ENCODE measurements at places on chromosomes 3 and 15.

GRCh38 chr3:6301626-6302025, 559.3 kb upstream of the GRM7 start:
- no peak for DNase-seq

- DNase-seq, result no peak
These were observed 19.8 kb downstream of the C3orf62 start for GRCh38 chr3:49257187-49257586.

- DNase-seq, result no peak
These were observed 18.5 kb downstream of the TTC21A start for GRCh38 chr3:39125841-39126500.

GRCh38 chr3:13403847-13404246, 16.3 kb downstream of the NUP210 start:
- no peak for DNase-seq

DNA sequence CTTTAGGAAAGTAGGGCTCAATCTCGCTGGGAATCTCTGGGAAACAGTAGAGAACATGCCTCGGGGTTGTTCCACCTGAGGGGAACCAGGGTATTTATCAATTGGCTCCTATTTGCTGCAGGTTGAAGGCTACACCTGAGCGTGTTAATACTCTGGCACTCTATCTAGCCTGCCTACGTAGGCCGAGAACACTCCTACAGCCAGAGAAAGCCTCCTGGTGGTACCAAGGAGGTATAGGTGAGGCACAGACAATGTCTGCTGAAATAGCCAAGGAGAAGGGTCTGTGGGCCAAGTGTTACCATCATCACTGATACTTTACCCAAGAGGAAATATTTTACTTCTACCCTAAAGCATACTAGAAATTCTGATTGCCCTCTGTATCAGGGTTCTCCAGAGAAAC, 341.0 kb upstream of the UBE2E2 start:
- no peak for DNase-seq

DNA sequence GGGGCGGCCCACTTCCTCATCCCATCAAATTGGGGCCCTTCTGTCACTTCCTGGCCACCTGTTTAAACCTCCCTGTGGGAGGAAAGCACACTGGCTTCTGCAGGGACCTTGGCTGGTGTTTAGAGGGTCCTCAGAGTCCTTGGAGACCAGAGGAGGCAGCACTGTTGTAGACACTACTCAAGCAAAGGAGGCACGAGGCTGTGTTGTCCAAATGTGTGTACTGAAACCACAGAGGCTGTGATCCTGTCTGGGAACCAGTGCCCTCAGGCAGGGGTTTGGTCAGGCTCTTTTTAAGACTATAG, 12.4 kb upstream of the SEC13 start:
- DNase-seq, result no peak

GRCh38 chr3:68467465-68467864, 464.9 kb downstream of the TAFA4 start:
- no peak for DNase-seq

DNA sequence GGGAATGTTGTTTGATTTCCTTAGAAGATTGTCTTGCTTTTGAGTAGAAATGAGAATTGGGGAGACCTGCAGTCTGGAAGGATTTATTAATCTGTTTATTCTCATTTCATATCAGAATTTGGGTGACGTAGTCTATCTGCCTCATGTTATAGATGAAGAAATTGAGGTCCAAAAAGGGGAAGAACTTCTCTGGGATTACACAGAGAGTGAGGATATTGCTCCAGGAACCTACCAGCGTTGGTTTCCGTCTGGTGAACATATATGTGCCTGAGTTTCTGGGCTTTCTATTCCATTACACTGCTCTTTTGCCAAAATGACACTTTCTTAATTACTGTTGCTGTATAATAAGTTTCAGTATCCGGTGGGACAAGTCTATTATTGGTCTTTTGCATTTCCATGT, 51.8 kb downstream of the CTDSPL start:
- no peak for DNase-seq

- DNase-seq, result no peak
These were observed 160.1 kb downstream of the NEK10 start for GRCh38 chr3:27208961-27209616.

- DNase-seq, result no peak
These were observed 141.0 kb downstream of the CHDH start for GRCh38 chr3:53705024-53705745.
